Femur (tissue), 1 donor: ENCODE measurements at places on chromosomes 3 and 15.

DNA sequence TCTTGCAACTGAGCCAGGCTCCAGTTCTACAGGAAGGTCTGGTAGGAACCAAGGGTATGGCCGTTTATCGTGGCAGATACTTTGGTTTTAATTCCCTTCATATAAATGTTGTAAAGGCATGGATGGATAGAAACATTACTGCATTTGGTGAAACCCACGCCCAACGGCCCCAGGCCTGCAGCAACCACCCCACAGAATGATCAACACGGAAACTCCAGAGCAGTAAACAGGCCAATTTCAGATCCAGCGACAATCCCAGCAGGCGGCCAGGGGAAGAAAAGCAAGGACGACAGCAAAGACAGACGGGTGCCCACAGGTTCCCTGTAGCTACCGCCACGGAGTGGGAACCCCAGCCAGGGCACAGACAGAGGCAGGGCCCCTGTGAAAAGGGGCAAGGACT, 32.6 kb upstream of the PCSK6 start:
- DNase-seq: no peak

DNA sequence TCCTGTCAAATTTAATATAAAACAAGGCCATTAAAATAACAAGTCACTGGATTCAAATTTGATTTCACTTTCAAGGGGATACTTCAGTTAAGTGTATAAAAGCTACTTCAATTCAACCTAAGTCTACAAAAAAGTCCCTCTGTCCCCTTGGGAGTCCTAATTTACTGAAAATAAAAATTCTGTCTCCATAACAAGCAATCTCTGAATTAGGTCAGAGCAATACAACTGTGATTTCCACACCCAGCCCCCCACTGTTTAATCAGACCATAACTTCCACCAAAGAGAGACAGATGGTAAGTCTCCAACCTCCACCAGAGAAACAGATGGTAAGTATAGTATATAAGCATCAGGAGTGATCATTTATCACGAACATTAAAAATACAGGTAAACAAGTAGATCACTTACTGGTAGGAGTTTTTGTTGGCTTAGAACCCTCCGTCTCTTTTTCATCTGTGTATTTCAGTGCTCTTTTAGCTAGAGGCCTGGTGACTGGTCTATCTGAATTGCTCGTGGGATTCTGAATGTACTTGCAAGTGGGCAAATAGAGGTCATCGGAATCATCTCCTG, 12.1 kb downstream of the SGO1 start:
- no peak for DNase-seq

GRCh38 chr15:100726421-100727190, 124.2 kb downstream of the ASB7 start:
- peak; percentile 12 for DNase-seq

DNA sequence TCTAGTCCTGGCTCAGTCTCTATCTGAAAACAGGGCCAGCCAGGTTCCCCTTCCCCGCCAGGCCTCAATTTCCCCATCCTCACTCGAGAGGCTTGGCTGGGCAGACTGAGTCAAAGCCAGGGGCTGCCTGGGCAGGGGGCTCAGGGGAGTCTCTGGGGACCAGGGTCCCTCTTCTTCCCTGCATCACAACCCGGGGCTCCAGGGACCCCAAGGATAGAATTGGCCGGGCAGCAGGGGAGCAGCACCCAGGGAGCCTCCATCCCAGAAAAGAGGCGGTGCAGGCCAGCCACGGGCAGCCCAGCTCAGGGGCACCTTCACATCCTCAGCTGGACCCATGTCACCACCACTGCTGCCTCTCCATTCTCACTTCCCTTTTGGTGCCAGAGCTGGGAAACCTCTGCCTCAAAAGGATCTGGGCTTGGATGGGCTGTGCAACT, 13.3 kb upstream of the PLXND1 start:
- peak; percentile 24 for DNase-seq

DNA sequence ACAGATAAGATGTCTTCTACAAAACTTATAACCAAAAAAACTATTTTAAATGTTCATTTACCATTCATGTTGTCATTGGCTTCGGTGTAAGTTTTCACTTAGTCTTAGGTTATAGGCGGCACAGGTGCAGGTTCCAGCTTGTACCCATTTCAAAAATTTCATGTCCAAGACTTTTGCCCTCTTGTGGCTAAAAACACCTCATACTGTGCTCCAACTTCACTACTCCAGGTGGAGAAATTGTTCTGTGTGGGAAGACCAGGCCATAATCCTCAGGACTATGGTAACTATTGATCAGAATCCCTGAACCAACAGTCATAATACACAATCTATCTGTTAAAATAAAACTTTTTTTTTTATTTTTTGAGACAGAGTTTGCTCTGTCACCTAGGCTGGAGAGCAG, 95.2 kb upstream of the ATP11B start:
- DNase-seq: no peak
